ENCODE measurements at places on chromosomes 11 and 22.
A peak's percentile ranks its signal among the peaks of the same experiment; 100 is the strongest.

- peaks cover 11% of the 10 kb centered on the region for H3K4me1 ChIP-seq
- no peaks in the 10 kb centered on the region for H3K27me3 ChIP-seq
- no peak for DNase-seq
- no peaks in the 10 kb centered on the region for H3K36me3 ChIP-seq
- peak overlapping the region; percentile 50 for H3K4me3 ChIP-seq
- peak overlapping the region; percentile 26 for H3K27ac ChIP-seq
Observed at GRCh38 chr11:66467034-66467659, 442 bp downstream of the PELI3 start.

GRCh38 chr11:78310500-78310909, 107.1 kb downstream of the GAB2 start:
- H3K27ac ChIP-seq: no peak overlapping the region
- H3K36me3 ChIP-seq: no peaks in the 10 kb centered on the region
- no peak for DNase-seq

DNA sequence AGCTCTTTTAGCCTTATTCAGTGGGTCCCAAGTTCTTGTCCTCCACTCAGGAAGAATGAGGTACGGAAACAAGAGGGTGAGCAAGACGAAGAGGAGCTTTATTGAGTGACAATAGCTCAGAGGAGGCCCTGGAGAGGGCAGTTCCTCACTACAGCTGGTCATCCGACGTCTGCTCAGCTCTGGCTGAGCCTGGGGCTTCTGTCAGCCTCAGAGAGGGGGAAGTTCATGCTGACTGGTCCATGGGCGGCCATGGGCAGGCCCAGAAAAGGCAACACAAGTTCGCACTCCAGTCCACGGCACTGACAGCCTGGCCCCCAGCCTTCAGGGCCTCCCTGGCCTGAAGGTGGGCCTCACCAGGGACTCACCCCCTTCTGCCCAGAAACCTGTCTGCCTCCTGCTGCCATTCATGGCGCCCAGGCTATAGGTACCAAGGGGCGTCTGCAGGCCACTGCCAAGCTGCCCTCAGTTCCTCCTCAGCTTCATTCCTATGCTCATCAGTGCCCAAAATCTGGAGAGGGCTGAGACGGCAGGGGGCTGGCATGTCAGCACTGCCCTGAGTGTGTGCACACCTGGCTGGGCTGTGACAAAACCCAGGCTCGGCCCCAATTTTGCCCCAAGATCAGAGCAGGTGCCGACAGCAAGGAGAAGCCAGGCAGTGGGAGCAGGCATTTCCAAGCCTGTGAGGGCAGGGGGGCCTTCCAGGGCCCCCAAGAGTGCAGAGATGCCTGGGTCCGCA, 21.7 kb upstream of the KIAA0930 start:
- H3K27ac ChIP-seq: no peak overlapping the region
- H3K4me3 ChIP-seq: no peak overlapping the region
- H3K4me1 ChIP-seq: peaks cover 2% of the 10 kb centered on the region
- H3K27me3 ChIP-seq: no peaks in the 10 kb centered on the region
- DNase-seq: no peak

DNA sequence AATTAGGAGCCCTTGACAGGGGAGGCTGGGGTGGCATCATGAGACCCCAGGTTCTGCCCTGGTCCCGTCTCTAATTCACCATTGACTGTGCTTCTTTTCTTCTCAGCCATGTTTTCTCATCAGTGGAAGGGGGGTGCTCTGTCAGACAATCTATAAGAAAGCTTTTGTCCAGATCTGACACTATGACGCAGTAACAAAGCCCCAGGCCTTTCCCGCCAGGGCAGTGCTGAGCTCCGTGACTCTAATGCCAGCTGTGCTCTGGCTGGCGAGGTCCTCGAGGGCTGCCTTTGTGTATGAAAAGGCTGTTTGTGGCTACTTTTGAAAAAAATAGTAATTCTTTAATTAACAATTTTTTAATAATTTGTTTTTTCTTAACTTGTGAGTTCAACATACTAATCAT, 3.2 kb downstream of the CD6 start:
- no peaks in the 10 kb centered on the region for H3K4me1 ChIP-seq
- H3K27me3 ChIP-seq: no peaks in the 10 kb centered on the region
- no peak overlapping the region for H3K4me3 ChIP-seq
- no peak for DNase-seq
- no peaks in the 10 kb centered on the region for H3K36me3 ChIP-seq
- H3K27ac ChIP-seq: no peak overlapping the region

DNA sequence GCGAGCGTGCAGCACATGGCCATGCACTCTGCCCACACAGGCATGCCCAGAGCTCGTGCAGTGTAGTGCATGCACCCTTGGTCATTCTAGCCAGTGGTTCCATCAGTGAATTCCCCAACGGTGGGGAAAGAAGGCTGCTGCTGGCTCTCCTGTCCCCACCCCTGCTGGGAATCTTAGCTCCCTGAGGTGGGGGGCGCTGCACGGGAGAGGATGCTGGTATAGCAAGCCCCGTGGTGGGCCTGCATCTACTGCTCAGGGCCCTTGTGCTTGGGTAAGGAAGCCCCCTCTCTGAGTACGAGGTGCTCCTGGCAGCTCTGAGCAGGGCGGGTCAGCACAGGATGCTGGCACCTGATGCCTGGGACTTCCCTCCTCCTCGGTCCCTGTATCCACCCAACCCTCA, 18.5 kb upstream of the BAIAP2L2 start:
- no peak for DNase-seq
- no peaks in the 10 kb centered on the region for H3K4me1 ChIP-seq
- H3K27me3 ChIP-seq: no peaks in the 10 kb centered on the region
- no peak overlapping the region for H3K4me3 ChIP-seq

DNA sequence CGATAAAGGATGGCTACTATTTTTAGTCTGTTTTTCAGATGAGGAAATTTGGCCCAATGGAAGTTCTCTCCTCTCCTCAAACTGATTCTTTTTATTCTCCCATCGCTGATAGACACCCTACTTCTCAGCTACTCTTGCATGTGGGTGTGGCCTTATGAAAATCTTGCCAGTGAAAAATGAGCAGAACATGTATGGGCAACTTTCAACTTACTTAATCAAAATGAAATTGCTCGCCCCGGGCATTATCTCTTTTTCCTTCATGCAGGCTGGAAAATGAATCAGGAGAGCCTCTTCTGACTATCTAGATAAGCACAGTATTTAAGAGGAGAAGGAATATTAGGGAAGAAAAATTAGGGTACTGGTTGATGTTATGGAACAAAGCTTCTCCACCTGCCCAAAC, 2354.7 kb upstream of the RAG2 start:
- H3K27ac ChIP-seq: no peak overlapping the region
- no peak overlapping the region for H3K4me3 ChIP-seq
- H3K27me3 ChIP-seq: no peaks in the 10 kb centered on the region
- no peaks in the 10 kb centered on the region for H3K36me3 ChIP-seq

DNA sequence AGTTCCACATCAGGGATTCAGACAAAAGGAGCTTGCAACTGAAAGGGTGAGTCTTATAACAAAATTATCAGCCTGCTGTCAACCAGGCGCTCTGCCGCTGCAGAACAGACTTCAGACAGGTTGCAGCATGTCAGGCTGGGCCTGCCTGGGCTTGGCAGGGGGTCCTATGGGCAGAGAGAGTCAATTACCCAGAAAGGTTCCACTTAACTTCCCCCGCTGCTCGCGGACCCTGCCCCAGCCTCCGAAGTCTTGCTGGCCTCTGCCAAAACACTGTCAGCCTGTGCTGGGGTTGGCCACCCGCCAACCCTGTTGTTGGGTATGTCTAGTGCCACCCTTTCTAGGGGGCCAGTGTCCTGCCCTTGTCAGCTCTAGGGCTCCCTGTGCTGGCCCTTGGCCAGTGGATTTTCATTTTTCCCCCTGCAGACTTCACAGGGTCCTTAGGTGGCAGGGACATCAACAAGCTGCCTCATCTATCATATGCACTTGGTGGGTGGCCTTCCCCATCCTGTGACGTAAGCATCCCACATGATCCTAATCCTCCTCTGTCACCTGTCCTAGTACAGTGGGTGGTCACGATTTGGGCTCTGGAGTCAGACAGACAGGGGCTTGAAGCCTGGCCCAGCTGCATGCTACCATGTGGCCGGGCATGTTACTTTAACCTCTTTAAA, 166.5 kb upstream of the CADM1 start:
- no peaks in the 10 kb centered on the region for H3K4me1 ChIP-seq
- no peaks in the 10 kb centered on the region for H3K27me3 ChIP-seq
- H3K36me3 ChIP-seq: no peaks in the 10 kb centered on the region
- no peak overlapping the region for H3K27ac ChIP-seq

DNA sequence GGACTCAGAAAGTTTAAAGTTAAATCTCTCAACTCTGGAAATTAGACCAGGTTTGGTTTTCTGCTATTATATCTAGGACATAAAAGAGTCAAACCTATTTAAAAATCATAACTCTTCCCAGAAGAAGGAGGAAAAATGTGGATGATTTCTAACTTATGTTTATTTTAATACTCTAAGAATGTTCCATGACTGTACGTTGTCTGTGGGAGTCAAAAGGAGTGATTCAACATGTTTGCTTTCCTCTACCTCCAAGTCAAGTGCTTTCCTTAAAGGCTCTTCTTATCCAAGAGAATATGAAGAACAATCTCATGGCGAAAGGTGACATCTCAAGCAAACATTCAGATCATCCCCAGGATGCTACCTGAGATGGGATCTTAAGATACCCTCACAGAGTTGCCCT, 21.6 kb downstream of the OR51E1 start:
- peaks cover 16% of the 10 kb centered on the region for H3K27me3 ChIP-seq
- no peak overlapping the region for H3K4me3 ChIP-seq
- H3K27ac ChIP-seq: no peak overlapping the region
- H3K36me3 ChIP-seq: no peaks in the 10 kb centered on the region

DNA sequence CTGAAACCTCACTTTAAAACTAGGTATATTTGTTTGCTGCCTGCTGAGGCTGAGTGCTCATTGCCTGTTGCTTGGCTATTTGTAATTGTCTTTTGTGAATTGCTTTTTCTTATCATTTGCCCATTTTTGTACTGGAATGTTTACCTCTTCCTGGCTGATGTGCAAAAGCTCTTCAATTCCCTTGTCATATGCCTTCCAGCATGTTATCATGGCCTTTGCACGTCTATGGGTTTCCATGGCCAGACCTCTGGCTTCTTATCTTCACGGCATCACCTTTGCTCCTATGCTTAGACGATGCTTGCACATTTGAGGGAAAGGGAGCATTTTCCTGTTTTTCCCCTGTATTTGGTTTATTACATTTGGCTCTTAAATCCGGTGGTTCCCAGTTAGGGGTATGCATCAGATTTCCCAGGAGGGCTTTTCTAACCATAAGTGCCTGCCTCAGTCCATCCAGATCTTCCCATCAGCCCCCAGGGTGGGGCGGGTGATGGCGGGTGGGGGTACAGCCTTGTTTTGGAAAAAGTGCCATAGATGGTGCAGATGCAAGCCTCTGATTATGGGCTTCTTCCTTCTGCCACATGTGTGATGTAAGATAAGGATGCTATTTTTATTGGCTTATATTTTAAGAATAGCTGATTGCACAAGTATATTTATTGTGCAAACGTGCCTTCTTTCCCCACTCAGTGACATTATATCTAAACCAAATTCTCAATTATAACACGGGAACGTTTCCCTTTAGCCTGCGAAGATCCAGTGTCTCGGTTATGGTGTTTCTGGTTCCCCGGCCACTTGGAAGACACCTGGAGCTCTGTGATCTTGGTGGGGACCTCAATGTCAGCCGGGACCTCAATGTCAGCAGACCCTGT, 70.6 kb upstream of the SEPTIN5 start:
- no peaks in the 10 kb centered on the region for H3K27me3 ChIP-seq
- H3K27ac ChIP-seq: no peak overlapping the region
- DNase-seq: no peak
- H3K4me1 ChIP-seq: no peaks in the 10 kb centered on the region
- no peaks in the 10 kb centered on the region for H3K36me3 ChIP-seq
- H3K4me3 ChIP-seq: no peak overlapping the region

- no peaks in the 10 kb centered on the region for H3K36me3 ChIP-seq
- no peak overlapping the region for H3K4me3 ChIP-seq
- no peaks in the 10 kb centered on the region for H3K4me1 ChIP-seq
- H3K27me3 ChIP-seq: no peaks in the 10 kb centered on the region
- no peak overlapping the region for H3K27ac ChIP-seq
Observed at GRCh38 chr11:34755671-34756070, 134.8 kb downstream of the EHF start.

DNA sequence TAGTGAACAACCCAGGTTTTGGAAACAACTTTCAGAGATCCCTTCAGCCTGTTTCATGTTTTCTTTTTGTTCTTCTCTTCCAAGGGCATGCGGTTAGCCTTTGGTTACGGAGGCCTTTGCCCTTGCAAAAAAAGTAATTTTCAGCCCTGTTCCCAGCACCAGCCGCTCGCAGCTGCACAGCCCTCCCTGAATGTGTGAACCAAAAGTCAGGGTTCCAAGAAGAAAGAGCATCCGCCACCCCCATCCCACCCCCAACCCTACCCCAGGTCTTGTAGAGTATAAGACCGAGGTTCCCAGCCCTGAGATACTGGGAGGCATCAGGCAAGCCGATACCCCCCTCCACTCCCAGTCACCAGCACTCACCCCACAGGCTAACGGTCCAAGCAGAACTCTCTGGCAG, 56.4 kb downstream of the IGLL1 start:
- no peaks in the 10 kb centered on the region for H3K36me3 ChIP-seq
- no peak overlapping the region for H3K4me3 ChIP-seq
- H3K27ac ChIP-seq: peak overlapping the region; percentile 61
- no peaks in the 10 kb centered on the region for H3K27me3 ChIP-seq
- H3K4me1 ChIP-seq: peaks cover 17% of the 10 kb centered on the region
- no peak for DNase-seq

DNA sequence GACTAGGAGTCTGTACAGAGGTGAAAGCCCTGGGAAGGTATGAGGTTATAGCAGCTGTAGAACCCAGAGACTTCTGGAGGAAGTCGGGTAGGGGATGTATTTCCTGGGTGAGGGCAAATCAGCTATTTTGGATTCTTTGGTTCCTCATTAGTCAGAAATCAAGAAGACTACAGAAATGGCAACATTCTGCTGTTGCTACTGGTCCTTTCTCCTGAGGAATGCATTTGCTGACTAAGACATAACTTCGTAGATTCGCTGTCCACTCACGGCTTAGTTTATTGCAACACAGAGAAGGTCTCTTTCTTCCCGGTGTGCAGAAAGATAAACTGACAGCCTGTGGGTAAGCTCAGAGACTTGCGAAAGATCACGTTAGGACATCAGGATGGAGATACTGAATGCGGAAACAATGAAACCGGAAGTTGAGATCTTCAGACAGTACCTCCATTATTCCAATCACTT, 25.3 kb upstream of the SESN3 start:
- no peak overlapping the region for H3K27ac ChIP-seq
- no peaks in the 10 kb centered on the region for H3K36me3 ChIP-seq
- H3K4me1 ChIP-seq: no peaks in the 10 kb centered on the region

DNA sequence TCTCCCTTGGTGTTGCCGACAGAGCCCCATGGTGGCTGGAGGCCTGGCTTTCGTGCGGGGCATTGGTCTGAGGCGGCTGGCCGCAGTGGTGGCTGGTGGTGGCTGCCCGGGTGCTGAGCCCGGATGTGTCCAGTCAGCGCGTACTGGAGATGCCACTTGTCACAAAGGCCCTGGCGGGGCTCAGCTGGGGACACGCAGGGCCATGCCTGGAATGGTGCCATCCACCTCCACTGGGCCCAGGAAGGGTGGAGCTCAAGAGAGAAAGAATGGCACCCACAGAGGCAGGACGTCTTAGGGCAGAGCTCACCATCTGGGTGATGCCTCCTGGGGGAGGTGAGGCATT, 92.5 kb downstream of the CEP164 start:
- H3K4me1 ChIP-seq: no peaks in the 10 kb centered on the region
- H3K27me3 ChIP-seq: no peaks in the 10 kb centered on the region
- no peak overlapping the region for H3K27ac ChIP-seq

GRCh38 chr22:41296826-41297667, 4.3 kb upstream of the ZC3H7B start:
- no peaks in the 10 kb centered on the region for H3K4me1 ChIP-seq
- no peak overlapping the region for H3K4me3 ChIP-seq
- H3K36me3 ChIP-seq: peaks cover 3% of the 10 kb centered on the region
- H3K27me3 ChIP-seq: no peaks in the 10 kb centered on the region
- DNase-seq: no peak

GRCh38 chr11:1773994-1774550, 10.3 kb upstream of the CTSD start:
- no peaks in the 10 kb centered on the region for H3K36me3 ChIP-seq
- H3K27ac ChIP-seq: peak overlapping the region; percentile 80
- DNase-seq: no peak
- H3K4me3 ChIP-seq: no peak overlapping the region

All from Panc1 (cell line).